ENCODE measurements at places on chromosomes 6 and 20.

- DNase-seq, result no peak
These were observed 1.3 kb downstream of the SIRPB2 start for GRCh38 chr20:1489764-1490436.

GRCh38 chr20:58682656-58683531 is 9.7 kb upstream of the NPEPL1 start:
- no peak for DNase-seq

GRCh38 chr6:84897011-84897410 is 132.6 kb upstream of the TBX18 start:
- no peak for DNase-seq

DNA sequence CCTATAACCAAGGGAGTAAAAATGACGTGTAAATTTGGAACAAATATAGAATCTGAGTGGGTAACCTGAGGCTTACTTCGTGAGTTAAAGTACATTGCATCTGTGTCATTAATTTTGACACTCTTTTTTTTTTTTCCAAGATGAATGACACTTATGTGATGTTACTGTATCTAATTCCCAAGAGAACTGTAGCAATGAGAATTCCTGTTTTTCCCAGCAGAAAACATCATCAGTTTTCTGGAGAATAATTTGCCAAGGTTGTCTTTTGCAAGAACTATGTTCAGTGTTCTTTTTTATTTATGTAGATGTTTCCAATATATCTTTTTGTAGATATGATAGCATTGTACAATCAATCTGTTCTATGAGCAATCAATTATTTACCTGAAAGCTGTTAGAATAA is 283.6 kb downstream of the ARHGAP18 start:
- no peak for DNase-seq

GRCh38 chr6:116365743-116366142 is 5.0 kb upstream of the DSE start:
- DNase-seq, result no peak

GRCh38 chr6:52251113-52251512 is 6.8 kb upstream of the IL17F start:
- no peak for DNase-seq

GRCh38 chr20:53853111-53853713 is 217.2 kb downstream of the BCAS1 start:
- no peak for DNase-seq

DNA sequence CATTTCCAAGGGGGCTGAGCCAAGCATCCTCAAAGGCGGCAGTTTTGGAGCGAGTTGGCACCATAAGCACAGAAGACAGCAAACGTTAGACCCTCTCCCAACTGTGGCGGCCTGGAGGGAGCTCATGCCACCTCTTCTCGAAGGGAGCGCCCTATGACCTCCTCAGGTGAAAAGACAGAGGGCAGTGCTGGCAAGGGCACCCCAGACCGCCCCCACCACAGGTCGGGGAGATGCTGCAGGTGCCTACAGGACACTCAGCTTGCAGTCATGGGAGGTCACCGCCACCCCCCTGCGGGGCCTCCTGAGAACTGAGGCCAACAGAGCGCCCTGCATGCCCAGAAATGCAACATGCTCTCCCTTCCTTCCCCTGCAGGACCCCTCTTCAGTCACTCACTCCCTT is 45.1 kb upstream of the BHLHE23 start:
- no peak for DNase-seq

- DNase-seq, result no peak
These were observed 10.8 kb downstream of the HBS1L start for GRCh38 chr6:135043846-135044245.

GRCh38 chr6:45702849-45703739 is 312.6 kb downstream of the CLIC5 start:
- no peak for DNase-seq

DNA sequence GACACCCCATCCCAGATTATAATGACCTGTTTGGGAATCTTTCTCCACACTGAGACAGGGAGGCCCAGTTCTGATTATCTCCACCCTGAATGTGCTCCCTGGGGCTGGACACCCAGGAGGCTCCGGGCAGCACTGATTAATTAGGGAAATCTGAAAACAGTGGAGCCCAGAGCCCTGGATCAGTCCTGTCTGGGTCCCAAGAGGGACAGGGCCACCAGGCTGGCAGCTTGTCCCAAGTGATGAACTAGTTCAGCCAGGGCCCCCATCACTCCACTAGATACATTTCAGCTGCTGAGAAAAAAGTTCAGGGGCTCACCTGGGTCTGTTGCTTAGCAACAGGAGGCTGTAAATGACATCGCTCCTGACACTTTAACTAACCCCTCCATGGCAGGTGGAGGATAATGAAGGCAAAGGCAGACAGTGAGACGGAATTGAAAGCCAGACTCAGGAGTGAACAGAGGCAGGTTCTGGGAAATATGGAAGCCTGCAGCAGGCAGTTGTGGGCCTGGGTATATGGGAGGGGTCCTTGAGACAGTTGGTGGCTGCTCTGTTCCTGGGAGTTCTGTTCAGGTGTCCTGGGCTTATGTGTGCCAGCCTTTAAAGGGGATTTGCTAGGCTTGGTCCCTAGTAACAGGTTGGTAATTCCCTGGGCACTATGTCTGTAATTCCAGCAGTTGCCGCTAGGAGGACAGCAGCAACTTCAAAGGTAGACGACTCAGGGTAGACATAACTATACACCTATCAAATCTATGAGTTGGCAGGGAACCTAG is 78.3 kb upstream of the CTNNBL1 start:
- DNase-seq, result peak; percentile 29

DNA sequence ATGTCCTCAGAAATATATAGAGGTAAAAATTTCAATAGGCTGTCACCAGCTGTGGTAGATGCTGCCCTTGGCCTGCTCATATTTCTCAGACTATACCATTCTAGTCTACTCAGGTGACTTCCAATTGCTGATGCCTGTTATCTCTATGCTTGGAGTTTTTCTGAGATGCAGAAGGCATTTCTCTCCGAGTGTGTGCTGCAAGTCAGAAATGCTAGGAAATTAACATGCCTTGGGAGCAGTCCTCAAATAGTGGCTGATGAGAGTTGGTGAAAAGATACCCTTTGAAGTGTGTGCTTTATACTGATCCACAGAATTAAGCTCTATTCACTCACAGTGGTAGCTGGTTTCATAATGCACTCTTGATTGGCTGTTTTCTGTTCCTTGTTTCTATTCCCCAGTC is 43.2 kb upstream of the PKIB start:
- no peak for DNase-seq

- DNase-seq, result no peak
These were observed 29.2 kb downstream of the JAG1 start for GRCh38 chr20:10644458-10645204.

GRCh38 chr6:149484733-149485700 is at the start of gene ZC3H12D:
TSS of gene ZC3H12D (minus strand) at chr6:149485014. CDS start at chr6:149474543, 10,471 bp downstream.
- DNase-seq, result peak; percentile 53

GRCh38 chr20:15930311-15931305 is 642.6 kb downstream of the KIF16B start:
- no peak for DNase-seq

All from activated naive CD8-positive, alpha-beta T cell treated with anti-CD3 and anti-CD28 coated beads, Interleukin-2, amount 50 U/mL, for 16 hours (primary cell).